Activated CD8-positive, alpha-beta memory T cell treated with anti-CD3 and anti-CD28 coated beads, Interleukin-2, amount 50 U/mL, for 4 hours (primary cell): ENCODE measurements at places on chromosomes 11 and 22.

DNA sequence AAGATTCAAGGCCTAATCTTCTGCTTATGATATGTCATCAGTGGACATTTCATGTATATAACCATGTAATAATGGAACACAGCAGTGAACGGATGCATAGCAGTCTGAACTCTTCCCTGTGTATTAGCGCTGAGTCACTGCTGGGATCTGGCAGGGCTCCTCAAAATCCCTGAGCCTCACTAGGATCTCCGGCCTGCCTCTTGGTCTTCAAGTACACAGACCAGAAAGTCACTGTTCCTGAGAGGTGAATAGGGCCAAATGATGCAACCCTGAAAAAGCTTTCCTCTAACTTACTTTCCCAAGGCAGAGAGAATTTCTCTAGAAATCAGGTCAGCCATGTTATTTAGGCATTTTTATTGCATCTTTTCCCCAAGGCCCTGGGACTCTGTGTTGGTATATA lies 35.0 kb downstream of the POU2AF1 start:
- no peak for DNase-seq

GRCh38 chr11:113375402-113375801 lies 12.2 kb upstream of the ANKK1 start:
- DNase-seq = no peak

- DNase-seq = no peak
Measured at GRCh38 chr11:122215244-122215992, 99.4 kb upstream of the BLID start.

DNA sequence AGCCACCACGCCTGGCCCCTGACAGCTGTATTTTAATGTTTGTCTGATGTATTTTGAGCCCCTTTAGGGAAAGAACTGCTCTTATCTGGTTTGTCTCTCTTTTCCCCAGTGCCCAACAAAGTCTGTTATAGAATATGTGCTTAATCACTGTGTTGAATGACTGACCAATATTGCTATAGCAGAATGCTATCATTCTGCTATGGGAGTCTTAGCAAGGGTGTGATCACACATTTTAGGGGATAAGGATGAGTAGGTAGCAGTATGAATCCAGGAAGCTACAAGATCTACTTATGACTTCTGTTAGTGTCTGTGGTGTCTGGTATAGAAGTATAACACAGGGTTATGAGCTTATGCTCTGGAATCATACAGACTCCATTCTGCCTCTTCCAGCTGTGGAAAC lies 117.5 kb upstream of the RRM1 start:
- DNase-seq = no peak

- peak; percentile 11 for DNase-seq
Measured at GRCh38 chr11:84384731-84385130, 1098.6 kb upstream of the CCDC90B start.

DNA sequence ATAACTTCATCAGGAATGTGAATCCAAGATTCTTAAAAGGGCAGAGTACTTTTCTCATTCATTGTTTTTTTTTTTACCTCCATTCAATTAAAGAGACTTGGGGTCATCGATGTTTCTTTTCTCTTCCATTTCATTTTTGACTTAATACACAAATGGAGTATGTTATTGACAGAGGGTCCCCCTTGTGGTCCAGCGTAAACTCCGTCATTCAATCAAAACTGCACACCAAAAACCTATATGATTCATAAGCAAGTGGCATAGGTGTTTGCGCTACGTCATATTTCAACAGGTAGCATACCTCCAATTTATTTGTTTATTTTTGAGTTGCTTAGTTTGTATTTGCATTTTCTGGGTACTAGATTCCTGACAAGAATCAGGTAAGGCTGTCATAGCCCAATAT lies 12.7 kb upstream of the FOLH1 start:
- DNase-seq = no peak

DNA sequence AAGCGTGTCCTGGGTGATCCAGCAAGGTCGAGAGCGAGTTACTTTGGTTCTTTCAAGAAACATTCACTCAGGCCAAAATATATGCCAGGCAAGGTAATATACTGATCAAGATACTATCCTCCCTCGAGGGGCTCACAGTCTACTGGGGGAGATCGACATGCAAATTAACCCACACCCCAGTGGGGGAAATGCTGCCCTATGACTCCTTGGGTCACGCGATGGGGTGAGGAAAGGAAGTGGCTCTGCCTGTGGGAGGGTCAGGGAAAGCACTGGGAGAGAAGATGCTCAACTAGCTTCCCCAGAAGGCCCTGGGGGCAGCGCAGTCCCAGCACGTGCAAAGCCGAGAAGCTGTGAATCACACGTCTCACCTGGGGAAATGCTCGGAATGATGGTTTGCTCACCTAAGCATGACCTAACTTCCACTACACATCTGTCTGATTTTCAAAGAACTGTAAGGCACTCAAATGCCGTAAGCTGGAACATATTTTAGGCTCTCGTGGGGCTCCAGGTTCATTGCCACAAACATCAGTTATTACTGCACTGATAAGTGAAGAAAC lies 130.7 kb downstream of the RCN1 start:
- DNase-seq = no peak

- no peak for DNase-seq
Measured at GRCh38 chr22:46750863-46751443, 11.5 kb upstream of the TBC1D22A start.

- no peak for DNase-seq
Measured at GRCh38 chr11:3153291-3153861, 11.7 kb downstream of the OSBPL5 start.
